ENCODE measurements at places on chromosomes 5 and 9.

DNA sequence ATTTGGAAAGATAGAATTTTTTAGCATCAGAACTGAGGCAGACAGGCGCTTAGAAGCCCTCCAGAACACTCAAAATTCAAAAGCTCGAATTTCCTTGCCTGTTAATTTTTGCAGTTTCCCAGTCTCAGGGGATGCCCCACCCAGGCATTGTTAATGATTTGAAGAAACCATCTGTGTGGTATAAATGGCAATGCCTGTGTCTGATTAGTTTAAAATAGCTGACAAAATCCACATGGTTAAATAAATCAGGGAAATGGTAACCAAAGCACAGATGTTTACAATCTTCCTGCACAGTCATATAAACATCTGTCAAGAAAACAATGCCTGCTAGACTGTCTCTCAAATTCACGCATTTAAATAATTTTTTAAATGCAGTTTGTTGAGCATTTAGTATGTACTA is 185.2 kb upstream of the RGMB start:
- DNase-seq: peak; percentile 64

- DNase-seq: peak; percentile 14
Measured at GRCh38 chr5:19241690-19242089, 746.3 kb downstream of the CDH18 start.

- peak; percentile 91 for DNase-seq
Measured at GRCh38 chr5:135386886-135387628, 12.0 kb downstream of the MACROH2A1 start.

DNA sequence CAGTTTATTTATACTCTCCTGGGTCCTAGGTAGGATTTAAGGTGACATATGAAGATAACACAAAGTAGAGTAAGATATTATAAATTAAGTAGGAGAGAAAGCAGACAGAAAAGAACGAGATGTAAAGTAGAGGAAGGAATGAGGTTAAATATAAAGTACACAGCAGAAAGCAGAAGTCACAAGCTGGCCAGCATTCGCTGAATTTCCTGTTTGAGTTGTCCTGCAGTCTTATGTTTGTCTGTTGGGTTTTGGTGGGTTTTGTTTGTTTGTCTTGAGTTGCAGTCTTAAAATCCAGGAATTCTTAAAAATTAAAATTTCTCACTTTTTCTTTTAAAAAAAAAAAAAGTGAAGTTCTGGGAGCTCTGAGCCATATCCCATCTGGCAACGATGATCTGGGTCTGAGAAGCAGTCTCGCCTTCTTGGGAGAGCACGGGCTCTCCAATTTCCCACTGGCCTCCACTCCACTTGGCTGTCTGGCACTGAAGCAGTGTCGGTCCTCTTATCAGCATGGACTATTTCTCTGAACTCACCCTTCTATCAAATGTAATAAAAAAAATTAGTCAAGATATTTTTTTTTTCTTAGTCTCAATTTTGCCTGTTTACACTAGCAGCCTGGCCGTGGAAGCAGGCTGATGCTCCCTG is 2.0 kb downstream of the S100Z start:
- no peak for DNase-seq

- DNase-seq: no peak
Measured at GRCh38 chr5:16615741-16616535, 859 bp downstream of the RETREG1 start.

- peak; percentile 100 for DNase-seq
Measured at GRCh38 chr5:35046774-35047173, 975 bp downstream of the AGXT2 start.

DNA sequence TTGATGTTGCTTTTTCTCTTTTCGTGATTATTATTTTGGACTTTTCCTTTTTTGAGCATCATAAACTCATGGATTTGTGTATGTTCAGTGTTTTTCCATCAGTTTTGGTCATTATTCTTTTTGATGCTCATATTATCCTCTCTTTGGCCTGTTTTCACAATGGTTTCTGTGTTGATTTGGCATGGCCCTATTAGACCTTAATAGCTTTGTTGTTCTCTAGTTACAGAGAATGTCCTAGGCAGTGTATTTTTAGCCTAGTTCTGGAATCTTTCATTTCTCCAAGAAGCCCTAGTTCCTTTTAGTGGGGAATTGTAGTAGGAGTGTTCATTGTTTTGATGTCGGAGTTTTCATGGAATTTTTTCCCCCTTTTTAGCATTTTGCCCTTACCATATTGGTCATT is 41.3 kb upstream of the ROPN1L start:
- no peak for DNase-seq

DNA sequence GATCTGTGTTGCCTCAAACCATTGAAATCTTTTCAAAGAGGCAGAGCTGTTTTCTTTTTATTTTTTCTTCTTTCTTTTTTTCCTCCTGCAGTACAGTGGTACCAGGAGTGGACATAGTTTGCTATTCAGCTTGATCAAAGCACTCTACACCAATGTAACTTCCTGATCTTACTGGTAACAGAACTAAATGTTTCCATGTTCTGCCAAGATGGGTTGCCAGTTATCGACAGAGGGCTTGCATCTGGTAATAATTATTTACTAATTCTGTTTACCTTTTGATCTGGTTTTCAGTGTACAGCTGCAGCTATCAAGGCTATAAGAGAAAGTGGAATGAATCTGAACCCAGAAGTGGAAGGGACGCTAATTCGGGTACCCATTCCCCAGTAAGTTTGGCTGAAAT is 26.8 kb downstream of the MRRF start:
- no peak for DNase-seq

DNA sequence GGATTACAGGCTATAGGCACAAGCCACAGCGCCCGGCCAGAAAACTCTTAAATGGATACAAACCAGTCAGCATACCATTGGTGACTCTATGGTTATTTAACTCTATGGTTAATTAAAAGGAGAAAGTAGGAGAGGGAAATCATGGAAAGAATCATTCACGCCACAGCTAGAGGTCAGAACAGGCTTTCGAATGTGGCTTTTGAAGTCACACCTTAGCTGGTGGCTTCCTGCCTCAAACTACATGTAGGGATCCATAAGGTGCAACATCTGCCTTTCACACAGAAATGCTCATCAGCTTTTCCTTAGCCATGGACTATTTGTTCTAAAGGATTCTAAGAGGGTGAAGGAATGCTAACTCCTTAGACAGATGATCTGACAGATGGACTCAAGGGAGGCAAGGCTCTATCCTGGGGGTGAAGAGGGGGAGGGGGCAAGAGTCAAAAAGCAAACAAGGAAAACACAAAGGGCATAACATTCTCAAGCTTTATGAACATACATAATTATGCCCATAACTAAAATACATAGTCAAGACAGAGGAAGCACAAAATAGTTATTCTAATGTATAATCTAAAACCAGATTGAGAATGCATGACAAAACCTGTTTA is 130.9 kb downstream of the EFNA5 start:
- DNase-seq: no peak

GRCh38 chr9:76215066-76215465 is 179.2 kb downstream of the RFK start:
- peak; percentile 70 for DNase-seq

DNA sequence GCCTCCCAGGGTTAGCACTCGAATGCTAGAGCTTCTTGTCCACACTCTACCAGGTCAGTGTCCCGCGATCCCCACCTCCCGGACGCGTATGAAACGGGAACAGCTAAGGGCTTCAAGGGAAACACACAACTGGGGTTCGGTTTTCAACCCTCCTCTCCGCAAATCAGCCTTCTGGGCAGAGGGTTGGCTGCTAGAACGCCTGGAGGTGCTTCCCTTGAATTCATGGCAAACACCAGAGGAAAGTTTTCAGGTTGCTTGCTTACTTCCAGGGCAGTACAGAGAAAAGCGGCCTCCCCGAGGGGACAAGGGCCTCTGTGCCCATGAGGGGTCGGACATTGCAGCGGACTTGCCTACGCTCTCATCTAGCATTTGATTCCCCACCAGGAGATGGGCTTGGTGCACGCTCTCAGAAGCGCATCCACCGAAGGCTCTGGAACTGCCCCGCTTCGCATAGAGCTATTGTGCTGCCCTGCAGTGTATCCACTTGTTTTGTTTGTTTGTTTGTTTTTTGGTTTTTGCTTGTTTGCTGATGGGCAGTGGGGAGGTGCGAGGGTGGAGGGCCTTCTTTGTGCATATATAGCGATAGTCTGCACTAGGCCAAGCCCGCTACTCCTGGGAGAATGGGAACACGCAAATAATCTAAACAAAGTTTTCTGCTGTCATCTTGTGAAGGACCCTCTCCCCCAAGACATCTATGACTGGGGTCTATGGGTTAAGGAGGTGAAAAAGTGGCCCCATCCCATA is 1.3 kb upstream of the DMRT3 start:
- DNase-seq: no peak

- DNase-seq: no peak
Measured at GRCh38 chr5:6545036-6545693, 87.7 kb downstream of the NSUN2 start.

GRCh38 chr5:141657937-141658545 is 6.8 kb upstream of the FCHSD1 start:
- DNase-seq: peak; percentile 97

DNA sequence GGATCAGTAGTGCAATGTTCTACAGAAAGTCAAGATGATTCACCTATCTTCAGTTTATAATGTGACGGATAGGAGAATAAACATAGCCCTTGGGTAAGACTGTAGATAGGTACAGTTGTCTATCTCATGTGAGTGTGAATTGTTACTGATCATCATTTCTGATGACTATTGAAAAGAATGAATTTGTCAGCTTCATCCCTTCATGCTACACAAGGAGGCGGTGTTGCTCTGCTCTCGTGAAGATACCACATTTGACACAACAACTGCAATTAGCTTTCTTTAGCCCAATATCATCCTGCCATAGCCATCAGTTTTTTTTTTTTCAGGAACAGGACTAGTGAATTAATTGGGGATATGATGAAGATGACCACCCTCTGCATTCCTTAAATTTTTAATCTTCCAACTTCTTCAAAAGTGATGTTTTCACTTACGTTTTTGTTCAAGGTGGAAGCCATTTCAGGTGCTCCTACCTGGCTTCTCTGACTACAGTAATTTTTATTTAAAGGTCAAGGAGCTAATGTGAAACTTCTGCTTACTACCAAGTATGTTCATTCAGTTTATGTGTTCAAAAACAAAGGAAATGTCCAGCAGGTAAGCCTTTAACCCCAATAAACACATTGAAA is 152.9 kb upstream of the MOCS2 start:
- peak; percentile 61 for DNase-seq

Measured in HCEC 1CT (cell line).